ENCODE measurements at places on chromosomes 3 and 15. TPM values are rescaled to one million over a fixed set of nuclear protein-coding genes. Genes with fewer than 3 reads are reported as not detected.

CTXN2 gene
- not detected for total RNA-seq

C3orf22 gene
- total RNA-seq = not detected

MYO5C gene
- 0.46 TPM for total RNA-seq

SEMA5B gene
- not detected for total RNA-seq

CCDC39 gene
- total RNA-seq = not detected

CYP8B1 gene
- not detected for total RNA-seq

Measured in hair follicular keratinocyte (primary cell).